Hematopoietic multipotent progenitor cell treated with erythropoietin and hydrocortisone succinate and interleukin-3 and kit ligand, for 8 days (in vitro differentiated cells): ENCODE measurements at places on chromosomes 5 and 9.

DNA sequence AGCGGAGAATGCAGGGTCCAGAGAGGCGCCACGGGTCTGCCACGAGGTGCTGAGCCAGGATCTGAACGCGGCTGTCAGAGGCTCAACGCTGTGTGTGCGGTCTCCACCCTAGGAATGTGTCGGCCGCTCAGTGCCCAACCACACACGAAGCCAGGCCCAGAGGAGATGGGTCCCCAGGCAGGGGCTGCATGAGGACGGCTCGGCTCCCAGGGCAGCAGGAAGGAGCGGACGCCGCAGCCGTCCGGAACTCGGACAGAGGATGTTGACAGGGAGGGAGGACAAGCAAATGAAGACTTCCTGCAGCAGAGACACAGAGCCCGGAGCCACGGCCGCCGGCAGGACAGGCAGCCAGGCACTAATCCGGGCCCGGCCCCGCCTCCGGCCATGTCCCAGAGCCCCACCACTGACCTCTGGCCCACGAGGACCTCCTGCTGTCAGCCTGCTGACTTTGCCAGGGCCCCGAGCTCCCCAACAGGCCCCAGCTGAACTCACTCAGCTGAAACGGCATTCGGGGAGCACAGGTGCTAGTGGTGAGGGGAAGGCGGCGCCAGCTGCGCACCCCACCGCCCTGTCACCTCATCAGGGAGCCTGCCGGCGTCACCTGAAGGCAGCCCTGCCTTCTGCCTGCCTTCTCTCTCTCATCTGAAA lies 12.7 kb downstream of the VAV2 start:
- DNase-seq: no peak

GRCh38 chr9:125233678-125234077 lies 7.5 kb downstream of the HSPA5 start:
- DNase-seq: peak; percentile 13

DNA sequence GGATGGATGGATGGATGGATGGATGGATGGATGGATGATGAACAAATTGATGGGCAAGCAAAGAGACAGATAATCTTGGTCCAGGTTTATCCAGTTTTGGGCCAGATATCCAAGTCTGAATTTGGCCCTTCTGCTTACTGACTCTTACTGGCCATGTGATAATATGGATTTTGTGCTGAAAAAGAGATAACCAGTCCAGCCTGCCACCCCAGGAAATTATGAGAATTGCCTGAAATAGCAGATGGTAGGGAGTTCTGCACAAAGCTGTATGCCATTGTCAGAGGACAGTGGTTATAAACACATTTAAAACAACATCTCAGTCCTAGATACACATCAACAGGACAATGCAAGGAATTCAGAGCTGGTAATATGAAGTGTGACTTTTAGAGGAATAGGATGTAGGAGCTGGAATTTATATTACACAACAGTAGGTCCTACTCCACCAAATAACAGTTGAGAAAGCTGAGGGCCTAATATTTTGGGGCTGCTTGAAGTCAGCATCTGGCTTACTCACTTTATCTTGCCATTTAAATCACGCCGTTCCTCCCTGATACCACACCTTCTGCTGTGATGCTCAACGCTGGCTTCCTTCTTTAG lies 9.0 kb upstream of the FAT2 start:
- no peak for DNase-seq

- no peak for DNase-seq
Measured at GRCh38 chr9:80156756-80157472, 585.1 kb downstream of the TLE4 start.

GRCh38 chr9:129036923-129037766 lies 719 bp downstream of the MIGA2 start:
- DNase-seq: no peak

GRCh38 chr9:115930472-115930871 lies 223.1 kb upstream of the PAPPA start:
- DNase-seq: no peak

- no peak for DNase-seq
Measured at GRCh38 chr5:90570034-90570433, 11.4 kb downstream of the ADGRV1 start.

DNA sequence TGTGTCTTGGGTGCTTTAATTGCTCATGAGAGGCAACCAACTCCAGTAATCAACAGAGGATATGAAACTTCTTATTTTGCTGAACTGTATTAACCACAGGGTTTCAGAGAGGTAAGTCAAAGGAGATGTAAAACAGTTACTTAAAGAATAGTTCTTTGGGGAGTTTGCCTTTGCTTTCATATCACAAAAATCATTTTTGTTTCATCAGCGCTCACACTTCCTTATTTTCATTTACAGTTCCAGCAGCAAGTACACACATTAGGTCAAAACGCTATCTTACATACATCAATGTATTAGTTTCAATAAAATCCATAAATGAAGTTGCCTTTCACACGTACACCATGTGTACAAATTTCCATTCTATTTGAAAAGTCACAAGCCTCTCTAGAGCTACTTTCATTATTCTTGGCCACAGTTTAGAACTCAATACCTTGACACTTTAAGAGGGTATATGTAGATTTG lies 50.1 kb downstream of the ST8SIA4 start:
- DNase-seq: peak; percentile 25

- no peak for DNase-seq
Measured at GRCh38 chr5:72245951-72246532, 74.0 kb downstream of the MRPS27 start.

GRCh38 chr9:9004810-9005209 lies 1205.2 kb upstream of the DMAC1 start:
- DNase-seq: no peak

DNA sequence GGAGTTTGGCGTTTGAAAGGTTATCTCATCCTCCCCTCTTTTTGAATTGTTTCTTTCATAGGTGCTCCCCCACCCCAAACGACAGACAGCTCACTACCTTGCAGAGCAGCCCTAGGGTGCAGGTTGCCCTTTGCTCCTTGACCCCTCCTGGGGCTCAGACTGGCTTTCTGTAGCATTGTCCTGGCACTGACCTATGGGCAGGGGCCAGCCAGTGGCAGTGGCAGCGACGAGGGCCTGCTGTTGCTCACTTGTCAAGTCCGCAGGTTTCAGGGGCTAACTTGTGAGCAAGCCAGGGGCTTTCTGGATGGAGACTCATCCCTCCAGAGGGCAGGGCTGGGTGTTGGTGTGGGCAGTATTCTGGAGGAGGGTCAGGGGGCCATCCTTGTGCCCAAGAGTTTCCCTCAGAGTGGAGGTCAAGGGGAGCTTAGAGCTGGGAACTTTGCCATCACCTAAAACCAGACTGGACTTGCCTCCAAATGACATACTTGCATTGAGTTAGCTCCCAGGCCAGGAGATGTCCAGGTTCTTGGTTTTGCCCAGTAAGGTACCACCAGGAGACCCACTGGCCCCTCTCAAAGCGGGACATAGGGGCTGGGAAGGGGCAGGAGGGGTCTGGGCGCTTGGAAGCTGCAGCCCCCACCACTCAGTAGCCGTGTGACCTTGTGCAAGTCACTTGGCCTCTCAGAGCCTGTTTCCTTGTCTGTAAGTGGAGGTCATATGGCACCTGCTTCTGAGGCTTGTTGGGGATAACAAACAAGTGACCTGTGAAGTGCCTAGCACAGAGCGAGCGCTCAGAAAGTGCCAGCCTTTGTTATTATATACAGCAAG lies 53.5 kb upstream of the CDKN2AIPNL start:
- no peak for DNase-seq

- no peak for DNase-seq
Measured at GRCh38 chr9:754150-754931, 87.2 kb upstream of the DMRT1 start.

DNA sequence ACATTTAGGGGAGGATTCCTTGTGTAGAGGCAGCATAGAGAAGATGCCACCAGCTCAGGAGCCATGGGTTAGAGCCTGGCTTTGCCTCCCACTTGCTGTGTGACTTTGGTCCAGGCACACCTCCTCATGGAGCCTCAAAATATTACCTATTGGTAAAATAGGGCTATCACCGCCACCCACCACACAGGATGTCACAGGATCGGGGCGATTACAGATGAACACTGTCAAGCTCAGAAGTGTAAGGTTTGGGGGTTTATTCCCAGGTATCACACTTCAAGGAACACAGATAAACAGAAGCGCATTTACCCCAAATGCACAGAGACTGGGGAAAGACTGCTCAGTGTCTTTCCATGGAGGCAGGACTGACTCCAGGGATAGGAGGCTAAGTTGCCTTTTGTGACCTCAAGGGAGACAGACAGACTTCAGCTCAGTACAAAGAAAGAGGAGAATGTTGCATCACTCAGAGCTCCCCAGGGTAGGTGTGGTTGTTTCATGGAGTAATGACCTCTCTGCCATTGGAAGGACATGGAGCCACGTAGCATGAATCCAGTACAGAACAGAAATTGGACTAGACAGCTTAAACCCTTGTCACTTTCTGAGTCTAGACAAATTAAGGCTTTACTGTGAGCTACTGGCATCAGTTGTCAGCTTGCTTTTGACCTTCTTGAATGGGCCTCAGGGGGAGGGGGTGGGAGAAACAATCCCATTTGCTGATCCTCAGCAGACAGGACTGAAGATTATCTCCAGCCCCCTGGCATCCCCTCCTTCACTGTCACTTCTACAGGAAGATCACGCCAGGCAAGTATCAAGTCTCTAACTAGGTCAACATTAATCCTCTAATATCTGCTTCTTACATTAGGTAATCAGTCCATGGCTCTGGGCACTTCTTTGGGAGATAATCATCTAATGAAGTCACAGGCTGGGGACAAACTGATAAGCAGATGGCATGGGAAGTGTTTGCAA lies 6.5 kb downstream of the TRAF1 start:
- DNase-seq: peak; percentile 55

DNA sequence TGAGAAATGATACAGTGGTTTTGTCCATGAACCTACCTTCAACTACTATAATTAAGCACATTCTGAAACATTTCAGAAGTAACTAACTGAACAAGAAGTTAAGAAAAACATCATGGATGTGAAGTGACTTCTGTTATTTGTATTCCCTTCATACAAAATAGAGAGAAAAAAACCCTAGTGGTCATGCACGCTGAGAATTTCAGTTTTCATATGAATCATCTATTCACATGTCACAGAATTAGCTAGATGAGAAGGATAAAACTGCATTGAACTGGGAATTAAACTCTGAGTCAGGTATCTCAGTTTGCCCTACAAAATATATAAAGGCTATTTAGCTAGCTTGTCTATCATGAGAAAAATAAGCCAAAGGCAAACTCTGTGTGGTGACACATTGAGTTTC lies 451.8 kb upstream of the FTMT start:
- DNase-seq: no peak

- peak; percentile 86 for DNase-seq
Measured at GRCh38 chr5:132190161-132190817, 37.4 kb downstream of the P4HA2 start.

GRCh38 chr5:67051164-67051563 lies 145.4 kb downstream of the CD180 start:
- DNase-seq: no peak

DNA sequence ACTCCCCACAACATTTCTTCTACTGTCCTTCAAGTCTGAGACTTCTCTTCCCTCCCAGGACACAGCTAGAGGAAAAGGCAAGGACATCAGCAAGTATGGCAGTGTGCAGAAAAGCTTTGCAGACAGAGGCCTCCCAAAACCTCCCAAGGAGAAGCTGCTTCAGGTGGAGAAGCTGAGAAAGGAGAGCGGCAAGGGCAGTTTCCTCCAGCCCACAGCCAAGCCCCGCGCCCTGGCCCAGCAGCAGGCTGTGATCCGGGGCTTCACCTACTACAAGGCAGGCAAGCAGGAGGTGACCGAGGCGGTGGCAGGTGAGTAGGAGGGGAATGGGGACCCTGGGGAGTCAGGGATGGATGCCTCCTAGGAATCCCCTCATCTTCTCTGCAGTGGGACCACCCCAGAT lies 24.4 kb downstream of the OLFML2A start:
- no peak for DNase-seq

DNA sequence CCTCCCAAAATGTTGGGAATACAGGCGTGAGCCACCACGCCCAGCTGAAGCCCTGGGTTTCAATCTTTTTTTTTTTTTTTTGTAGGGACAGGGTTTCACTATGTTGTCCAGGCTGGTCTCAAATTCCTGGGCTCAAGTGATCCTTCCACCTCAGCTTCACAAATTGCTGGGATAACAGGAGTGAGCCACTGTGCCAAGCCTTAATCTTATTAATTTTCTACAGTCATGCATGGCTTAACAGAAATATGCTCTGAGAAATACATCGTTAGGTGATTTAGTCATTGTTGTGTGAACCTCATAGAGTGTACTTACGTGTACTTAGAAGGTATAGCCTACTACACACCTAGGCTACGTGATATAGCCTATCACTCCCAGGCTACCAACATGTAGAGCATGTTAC lies 31.0 kb downstream of the GLDC start:
- DNase-seq: no peak

GRCh38 chr9:114184071-114184470 lies 28.7 kb downstream of the COL27A1 start:
- DNase-seq: peak; percentile 48

- DNase-seq: no peak
Measured at GRCh38 chr9:15433661-15434060, 11.0 kb downstream of the SNAPC3 start.

DNA sequence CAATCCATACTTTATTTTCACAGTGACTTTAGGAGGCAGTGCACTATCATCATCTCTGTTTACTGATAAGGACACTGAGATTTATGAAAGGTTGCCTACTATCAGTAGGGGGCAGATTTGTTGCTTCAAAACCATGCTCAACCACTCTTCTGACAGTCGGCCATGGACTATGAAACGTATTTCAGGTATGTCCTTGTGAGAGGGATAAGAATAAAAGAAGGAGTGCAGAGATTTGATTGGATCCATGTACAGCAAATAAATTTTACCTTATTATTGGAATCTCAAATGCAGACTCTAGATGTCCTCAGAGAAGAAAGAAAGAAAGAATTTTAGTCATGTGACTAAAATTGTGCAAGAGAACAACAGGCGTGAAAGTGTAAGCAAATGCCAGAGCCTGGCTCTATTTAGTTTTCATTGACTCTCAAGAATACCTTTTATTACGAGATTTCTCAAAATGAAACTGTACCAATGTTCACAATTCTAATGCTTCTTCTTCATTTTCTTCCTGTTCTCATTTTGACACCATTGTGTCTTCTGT lies 296.6 kb upstream of the RASA1 start:
- no peak for DNase-seq

DNA sequence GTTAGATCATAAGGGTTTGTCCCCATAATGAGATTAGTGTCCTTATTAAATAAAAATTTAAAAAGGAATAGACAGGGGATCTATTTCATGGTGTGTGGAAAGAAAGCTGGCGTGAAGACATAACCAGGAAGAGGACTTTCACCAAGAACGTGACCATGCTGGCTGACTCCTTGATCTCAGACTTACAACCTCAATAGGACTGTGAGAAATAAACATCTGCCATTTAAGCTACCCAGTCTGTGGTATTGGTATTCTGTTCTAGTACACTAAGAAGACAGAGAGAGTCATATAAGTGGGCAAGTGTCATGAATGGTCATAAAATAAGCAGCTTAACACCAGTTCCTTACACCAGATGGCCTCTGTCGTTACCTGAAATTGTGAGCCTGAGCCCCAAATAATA lies 259.4 kb upstream of the CCNG1 start:
- no peak for DNase-seq

DNA sequence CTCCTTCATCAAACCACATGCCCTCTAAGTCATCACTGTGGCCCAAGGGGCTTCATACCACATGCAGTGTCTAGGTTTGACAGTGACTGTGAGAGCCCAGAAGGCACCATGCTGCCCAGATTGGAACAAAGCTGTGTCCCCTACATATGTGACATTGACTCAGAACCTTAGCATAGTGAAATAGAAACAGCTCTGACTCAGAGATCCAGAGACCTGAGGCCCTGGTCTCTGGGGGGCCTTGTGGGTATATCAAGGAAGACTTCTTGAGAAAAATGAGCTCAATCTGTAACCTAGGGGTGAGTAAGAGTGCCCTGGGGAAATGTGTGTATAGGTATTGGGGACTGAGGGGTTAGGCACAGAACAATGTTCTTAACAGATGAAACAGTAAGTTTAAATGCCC lies 7.1 kb upstream of the ENTREP1 start:
- DNase-seq: no peak
